NCI-H1694 treated with DMSO at 0.1 percent for 48 hours (cell line): ENCODE measurements at places on chromosomes 6 and 20.

DNA sequence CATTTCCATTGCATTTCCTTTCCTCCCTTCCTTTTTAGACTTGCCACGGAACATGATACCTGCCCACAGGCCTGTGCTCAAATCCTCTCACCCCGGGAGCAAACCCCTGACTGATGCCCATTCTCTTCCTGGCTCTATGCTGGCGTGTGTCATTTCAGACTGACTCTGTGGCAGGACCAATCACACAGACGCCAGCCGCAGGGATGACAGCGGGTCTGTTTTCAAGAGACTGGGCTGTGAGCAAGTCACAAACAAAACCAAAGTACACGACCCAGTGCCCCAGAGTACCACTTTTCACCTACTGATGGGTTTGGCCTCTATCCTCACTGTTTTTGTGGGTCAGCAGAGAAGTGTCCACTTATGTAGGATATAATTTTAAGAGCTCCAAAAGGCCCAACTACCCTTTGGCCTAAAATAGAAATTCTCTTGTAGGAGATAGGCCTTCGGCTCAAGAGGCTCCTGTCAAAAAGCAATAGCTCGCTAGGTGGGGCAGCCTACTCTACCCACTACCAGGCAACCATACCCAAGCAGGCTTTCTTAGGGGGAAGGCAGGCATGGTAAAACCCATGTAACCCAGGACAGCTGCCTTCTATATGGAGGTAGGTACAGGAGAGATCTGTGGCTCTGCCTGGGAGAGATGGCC, 215.7 kb downstream of the CDC5L start:
- no peak for DNase-seq

DNA sequence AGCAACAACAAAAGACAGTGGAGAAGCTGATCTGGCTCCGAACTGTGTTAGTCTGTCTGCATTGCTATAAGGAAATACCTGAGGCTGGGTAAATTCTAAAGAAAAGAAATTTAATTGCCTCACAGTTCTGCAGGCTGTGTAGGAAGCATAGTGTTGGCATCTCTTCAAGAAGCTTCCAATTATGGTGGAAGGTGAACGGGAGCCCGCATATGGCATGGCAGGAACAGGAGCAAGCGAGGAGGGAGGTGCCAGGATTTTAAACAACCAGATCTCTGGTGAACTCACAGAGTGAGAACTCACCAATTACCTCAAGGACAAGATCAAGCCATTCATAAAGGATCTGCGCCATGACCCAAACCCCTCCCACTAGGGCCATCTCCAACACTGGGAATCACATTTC, 293.5 kb downstream of the SMOC2 start:
- DNase-seq, result no peak

GRCh38 chr6:134549854-134550253, 231.9 kb upstream of the SGK1 start:
- DNase-seq, result no peak

GRCh38 chr20:47346172-47346571, 10.3 kb downstream of the ZMYND8 start:
- no peak for DNase-seq

GRCh38 chr20:57526087-57526884, 1.3 kb upstream of the CTCFL start:
- DNase-seq, result no peak

DNA sequence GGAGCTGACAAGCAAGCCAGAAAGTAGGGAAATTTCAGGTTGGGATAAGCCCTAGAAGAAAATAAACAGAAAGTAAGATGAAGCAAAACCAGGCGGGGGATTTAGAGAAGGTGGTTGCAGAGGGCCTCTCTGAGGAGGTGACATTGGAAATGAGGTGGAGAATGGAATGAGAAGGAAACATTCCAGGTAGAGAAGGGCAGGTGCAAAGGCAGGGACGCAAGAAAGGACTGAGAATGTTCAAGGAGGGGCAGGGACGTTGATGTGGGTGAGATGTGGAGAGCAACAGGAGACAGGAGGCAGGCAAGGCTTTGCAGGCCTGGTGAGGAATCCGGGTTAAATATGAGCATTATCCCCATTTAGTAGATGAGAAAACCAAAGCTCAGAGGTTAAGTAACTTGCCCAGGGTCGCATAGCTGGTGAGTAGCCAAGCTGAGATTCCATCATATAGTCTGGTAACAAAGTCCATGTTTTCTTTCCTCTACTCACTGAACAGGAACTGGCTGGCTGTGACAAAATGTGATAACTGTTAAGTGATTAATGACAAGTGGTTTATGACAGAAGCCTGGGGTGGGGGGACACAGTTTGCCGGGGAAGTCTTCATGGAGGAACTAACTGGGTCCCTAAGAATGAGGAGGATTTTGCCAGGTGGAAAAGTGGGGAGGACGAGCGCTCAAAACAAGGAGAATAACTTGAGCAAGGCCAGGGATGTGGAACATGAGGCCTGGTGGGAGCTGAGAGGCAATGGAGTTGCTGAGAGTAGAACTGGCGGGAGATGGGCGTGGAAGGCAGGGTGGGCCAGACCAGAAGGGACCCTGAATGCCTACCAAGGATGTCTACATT, 32.6 kb downstream of the MRPL14 start:
- DNase-seq, result no peak

GRCh38 chr6:11368760-11369159, 136.3 kb upstream of the NEDD9 start:
- no peak for DNase-seq

DNA sequence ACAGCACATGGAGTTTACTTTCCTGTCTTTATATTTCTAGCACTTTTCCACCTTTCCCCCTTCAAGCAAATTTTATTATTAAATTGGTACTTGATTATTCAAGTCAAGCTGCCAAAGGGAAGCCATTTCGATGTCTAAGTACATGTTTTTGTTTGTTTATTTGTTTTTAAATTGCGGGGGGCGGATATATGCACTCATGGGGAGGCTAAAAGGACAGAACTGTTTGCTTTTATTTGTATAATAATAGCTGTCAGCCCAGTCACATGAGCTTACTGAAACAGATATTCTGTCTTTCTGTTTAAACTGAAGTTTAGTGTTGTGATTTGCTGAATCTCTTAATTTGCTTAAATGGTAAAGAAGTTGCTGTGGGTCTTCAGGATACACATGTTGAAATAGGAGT, 49.6 kb upstream of the PLCG1 start:
- DNase-seq, result no peak
